Left ventricle myocardium superior (tissue), 1 donor: ENCODE measurements at places on chromosomes 13 and 19.

DNA sequence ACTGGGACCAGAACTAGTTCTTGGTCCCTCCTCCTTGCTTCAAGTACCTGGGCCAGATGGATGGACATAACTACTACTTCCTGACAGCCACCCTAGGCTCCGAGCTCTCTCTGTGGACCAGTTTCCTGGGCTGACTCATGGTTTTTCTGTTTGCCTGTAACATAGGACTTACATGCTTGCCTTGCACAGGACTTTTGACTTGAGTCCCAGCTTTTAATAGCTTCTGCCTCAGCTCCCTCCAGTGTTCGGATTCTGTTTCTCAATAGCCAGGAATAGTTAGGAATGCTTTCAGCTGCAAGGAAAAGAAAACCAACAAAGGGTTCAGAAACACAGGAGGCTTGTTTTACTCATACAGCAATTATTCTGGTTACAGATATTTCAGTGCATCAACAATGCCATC lies 405.9 kb downstream of the ZNF536 start:
- no peak for DNase-seq

GRCh38 chr19:36898422-36898821 lies 17.7 kb downstream of the ZNF829 start:
- DNase-seq: no peak

GRCh38 chr13:73974051-73974450 lies 160.2 kb downstream of the KLF12 start:
- DNase-seq: no peak

DNA sequence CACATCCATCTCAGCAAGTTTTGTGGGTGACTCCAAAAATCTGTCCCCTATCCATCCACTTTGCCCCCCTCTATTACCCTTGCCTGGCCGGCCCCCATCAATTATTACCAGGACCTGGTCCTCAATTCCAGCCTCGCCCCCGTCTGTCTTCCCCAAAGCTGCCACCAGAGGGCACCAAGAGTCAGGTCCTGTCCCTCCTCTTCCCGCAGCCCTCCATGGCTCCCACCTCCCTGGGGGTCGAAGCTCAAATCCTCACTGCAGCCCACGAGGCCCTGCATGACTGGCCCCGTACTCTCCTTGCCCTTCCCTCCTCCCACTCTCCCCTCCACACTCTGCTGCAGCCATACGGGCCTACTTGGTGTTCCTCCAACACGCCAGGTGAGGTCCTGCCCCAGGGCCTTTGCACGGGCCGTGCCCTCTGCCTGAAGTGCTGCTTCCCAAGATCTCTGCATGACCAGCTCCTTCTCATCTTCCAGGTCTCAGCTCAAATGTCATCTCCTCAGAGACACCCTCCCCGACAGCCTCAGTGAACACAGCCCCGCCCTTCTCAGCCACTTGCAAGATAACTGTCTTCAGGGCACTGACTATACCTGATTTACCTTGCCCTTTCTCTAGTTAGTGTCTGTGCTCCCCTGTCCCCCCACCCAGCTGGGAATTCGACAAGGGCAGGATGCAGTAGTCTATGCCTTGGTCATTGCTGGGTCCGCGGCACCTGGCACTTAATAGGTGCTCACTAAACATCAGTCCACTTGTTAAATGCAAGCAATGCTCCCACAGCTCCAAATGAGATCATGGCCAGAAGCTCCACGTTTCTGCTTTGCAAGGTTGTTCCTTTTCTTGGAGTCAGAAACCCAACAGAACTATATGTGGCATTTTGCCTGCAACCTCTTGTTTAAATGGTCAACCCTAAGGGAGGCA lies 16.8 kb upstream of the SEMA6B start:
- DNase-seq: peak; percentile 81

- DNase-seq: no peak
These were observed 213.6 kb upstream of the CSNK1A1L start for GRCh38 chr13:37319031-37319443.

DNA sequence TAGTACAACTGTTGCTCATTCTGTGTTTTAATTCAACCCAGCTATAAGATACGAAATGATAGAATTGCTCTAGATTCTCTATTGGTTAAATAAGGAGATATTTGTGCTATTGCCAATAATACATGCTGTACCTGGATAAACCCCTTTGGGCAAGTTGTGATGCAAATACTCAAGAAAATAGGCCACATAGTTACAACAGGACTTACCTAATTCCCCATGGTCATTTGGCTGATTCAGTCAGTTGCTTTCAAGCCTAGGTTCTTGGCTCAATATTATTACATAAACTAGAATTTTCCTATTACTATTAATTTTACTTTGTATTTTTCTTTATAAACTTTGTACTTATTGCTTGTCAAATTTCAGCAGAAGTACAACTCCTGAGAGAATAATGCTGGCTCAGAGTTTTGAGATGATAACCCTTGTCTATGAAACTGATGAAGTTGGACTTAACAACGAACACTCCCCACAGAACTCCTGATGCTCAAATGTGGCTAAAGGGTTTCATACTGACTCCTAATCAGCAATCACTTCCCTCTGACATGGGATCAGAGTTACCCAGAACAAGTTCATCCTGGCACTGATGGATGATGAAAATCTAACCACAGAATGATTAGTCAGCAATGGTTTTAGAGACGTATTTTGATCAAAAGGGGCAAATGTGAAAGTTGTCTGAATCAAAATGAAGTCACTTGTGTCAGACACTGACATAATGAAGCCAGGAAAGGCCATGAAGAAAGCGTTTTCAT lies 221.1 kb downstream of the ITGBL1 start:
- DNase-seq: no peak

GRCh38 chr13:42612021-42612765 lies 38.2 kb downstream of the TNFSF11 start:
- DNase-seq: no peak

- DNase-seq: no peak
These were observed 93.3 kb downstream of the PIBF1 start for GRCh38 chr13:72875233-72875632.

- no peak for DNase-seq
These were observed 52.0 kb downstream of the MPHOSPH8 start for GRCh38 chr13:19685437-19685836.

DNA sequence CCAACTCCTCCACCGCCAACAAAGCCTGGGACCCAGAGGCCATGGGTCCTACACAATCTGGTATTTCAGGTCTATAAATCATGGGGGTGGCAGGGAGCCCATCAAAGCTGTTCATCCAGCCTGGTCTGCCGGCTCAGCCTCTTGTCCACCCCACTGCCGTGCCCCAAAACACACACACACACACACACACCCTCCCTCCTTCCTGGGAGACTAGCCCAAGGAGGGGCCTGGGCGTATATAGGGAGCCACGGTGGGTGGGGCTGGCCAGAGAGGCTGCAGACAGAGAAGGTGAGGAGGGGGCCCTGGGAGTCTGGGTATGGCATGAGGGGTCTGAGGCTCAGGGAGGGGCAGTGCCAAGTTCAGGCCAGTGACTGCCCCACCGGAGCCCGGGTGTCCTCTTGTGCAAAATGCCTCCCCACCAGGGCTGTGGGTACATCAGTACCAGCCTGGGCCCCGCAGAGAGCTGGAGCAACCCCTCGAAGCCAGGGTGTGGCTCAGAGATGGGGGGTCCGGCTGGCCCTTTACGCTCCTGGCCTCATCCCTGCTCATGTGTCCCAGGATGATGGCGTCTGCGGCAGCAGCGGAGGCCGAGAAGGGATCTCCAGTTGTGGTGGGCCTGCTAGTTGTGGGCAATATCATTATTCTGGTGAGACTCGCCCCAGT lies at the start of gene UPK1A:
Gene UPK1A, plus strand, starts transcription at position 267 of the 663 bp plus-strand sequence. Its CDS starts 296 bp downstream, at position 563.
- no peak for DNase-seq

- DNase-seq: no peak
These were observed 11.0 kb upstream of the ZNF766 start for GRCh38 chr19:52258426-52258825.

- no peak for DNase-seq
These were observed 531.9 kb downstream of the KLF12 start for GRCh38 chr13:73602295-73602694.

GRCh38 chr19:36986131-36986530 lies 70.0 kb downstream of the ZNF568 start:
- DNase-seq: no peak

DNA sequence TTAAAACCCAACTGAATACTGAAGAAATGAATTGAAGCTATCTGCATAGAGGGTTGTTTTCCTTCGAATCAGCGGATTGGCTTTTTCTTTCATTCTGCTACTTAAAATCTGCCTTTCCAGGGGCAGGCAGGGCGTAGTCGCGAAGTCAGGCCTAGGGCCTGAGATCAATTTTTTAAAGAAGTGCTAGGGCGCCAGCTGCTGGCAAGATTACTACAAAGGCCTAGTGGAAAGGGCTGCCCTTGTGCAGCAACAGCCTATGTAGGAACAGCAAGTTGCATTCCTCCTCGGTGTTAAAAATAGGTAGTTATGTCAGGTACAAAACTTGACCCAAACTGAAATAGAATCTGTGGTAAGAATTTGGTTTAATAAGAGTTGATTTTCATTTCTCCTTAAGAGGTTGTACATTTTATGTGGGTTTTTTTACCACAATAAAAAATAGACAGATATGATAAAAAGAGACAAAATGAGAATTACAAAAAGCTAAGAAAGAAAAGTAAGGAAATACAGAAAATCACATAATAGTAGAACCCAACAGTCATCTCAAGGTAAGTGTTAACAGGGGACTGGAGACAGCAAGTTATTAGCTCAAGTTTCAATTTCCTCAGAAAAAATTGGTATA lies 9.5 kb upstream of the URAD start:
- peak; percentile 52 for DNase-seq

DNA sequence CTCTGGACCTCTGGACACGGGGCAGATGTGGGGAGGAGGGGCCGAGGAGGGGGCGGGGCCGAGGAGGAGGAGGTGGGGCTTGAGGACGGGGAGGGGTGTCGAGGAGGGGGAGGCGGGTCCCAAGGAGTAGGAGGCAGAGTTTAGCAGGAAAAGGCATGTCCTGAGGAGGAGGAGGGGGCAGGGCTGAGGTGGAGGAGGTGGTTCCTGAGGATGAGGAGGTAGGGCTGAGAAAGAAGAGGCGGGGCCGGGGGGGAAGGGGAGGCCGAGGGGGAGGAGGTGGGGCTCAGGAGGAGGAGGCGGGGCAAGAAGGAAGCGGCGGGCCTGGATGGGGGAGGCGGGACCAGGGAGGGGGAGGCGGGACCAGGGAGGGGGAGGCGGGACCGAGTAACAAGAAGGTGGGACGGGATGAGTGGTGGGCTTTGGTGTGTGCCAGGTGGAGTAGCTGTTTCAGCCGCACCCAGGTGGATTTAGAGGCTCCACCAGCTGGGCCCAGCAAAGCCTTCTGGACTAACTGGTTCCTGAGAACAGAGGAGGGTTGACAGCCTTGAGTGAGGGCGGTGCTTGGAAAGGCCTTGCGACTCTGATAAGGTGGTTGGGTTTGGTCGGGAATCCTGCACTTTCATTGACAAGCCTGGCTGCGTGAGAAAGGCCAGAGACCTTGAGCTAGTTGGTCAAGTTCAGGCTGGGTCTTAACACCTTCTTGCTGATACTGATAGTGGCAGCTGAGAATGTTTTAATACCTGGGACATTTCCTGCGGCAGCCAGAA lies 7.7 kb downstream of the TECR start:
- peak; percentile 73 for DNase-seq

DNA sequence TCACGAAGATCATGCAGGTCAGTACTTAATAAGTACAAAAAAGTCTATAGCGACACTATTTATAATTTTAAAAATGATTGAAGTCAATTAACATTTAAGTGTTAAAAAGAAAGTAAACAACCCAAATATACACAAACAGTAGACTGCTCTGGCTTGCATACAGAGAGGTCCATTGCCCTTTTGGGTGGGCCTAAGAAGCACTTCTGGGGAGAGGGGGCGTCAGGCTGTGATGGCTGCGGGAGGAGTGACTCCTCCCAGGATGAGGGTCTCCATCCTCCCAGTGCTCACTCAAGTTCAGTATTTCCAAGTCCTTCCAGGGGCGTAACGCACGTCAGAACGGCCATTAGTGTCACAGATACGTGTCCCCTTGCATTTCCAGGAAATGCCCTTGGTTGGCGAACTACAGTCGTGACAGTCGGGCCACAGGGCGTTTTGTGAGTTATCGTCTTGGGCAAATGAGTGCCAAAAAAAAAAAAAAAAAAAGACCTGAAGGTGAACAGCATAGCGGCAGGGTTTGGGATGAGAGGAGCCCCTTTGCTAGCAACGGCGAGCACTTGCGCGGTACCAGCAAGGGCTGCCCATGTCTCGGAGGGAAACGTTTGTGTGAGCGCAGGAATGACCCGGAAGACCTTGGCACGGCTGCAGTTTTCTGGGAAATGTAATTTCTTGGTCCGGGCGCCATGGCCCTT lies at the start of gene SCGB2B2:
Gene SCGB2B2, minus strand, starts transcription at position 463 of the 689 bp plus-strand sequence. CDS start 82,596 bp downstream, outside the sequence.
- no peak for DNase-seq

GRCh38 chr13:64925727-64926126 lies 2304.4 kb downstream of the PCDH9 start:
- DNase-seq: peak; percentile 21

- no peak for DNase-seq
These were observed 60.3 kb downstream of the SLC7A9 start for GRCh38 chr19:32809254-32809653.

GRCh38 chr19:47315125-47315821 lies 5.6 kb downstream of the C5AR1 start:
- peak; percentile 56 for DNase-seq

- no peak for DNase-seq
These were observed 331.5 kb upstream of the ARGLU1 start for GRCh38 chr13:106899442-106899841.

GRCh38 chr13:50711131-50711815 lies 132.2 kb downstream of the DLEU7 start:
- no peak for DNase-seq

DNA sequence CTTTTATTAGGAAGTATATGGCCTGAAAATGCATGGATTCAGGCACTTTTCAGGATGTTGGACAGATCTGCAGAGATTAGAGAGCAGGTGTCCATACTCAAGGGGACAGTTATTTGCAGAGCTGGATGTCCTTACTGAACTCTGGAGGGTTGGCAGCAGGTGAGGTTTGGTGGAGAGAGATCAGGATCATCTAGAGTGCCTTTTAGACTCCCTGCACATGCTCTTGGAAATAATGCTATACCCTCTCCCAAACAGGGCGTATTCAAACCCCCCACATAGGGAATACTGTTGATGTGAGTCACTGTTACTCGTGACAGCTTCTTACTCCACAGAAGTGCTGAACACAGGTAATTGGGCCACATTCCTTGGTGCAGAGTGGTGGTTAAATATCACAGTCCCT lies 725.7 kb upstream of the SGCG start:
- DNase-seq: no peak

DNA sequence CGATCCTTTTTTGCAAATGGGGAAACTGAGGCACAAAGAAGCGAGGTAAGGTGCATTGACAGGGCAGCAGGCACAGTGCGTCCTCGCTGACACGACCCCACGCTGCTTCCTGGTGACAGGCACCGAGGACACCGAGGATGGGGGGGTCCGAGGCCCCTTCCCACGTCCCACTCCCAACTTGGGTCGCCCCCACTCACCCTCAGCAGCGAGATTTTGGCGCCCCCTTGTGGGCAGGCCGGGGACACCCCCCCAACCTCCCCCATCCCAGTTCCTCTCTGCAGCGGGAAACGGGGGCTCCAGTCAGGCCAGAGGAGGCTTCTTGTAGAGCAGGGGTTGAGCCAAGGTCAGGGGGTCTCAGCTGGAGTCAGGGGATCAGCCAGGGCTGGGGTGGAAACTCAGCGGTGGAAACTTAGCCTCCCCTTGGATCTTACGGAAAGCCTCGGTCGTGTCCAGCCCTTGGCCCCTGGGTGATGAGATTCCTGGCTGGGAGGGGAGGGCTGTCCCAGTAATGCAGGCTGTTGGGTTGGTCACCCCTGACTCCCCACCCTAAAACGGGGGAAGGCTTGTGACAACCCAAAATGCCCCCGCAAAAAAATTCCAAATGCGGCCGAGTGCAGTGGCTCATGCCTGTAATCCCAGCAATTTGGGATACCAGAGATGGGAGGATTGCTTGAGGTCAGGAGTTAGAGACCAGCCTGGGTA lies 8.2 kb downstream of the SMIM24 start:
- peak; percentile 68 for DNase-seq
